Suppressor macrophage treated with lipopolysaccharide for 1 hour (primary cell): ENCODE measurements at places on chromosomes 1 and 21.

DNA sequence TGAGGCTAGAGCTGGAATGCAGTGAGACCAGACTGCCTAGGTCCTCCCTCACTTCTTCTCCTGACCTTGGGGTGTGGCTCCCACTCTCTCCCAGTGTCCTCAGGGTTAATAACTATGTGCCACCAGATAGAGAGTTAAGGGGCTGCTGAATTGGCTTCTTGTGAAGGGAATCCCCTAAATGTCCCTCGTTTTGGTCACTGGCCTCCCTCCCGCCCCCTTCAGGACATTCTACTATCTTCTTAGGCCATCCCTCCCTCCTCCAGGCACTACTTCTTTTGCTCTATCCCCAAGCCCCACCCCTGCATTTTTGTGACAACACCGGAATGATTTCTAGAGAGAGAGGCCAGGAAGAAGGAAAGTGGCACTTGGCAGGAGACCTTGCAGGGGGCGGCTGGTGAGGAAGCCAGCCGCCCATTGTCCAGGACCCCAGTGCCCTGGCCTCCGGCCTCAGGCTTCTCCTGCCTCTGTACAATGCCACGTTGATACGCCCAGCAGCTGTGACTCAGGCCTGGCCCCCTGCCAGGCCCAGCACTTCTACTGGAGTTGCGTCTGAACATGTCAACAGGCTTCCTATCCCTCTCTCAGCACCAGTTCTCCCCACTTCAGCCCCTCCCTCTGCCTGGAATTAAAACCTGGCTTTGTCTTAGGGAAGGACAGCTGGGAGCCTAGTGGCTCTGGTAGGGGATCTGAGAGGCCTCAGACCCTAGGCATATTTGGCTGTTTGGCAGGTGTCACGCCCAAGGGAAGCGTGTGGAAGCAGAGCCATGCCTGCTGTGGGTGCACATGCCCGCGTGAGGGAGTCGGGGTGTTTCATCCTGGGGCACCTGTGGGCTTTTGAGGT is 9.1 kb downstream of the LMNA start:
- peak; percentile 92 for DNase-seq

DNA sequence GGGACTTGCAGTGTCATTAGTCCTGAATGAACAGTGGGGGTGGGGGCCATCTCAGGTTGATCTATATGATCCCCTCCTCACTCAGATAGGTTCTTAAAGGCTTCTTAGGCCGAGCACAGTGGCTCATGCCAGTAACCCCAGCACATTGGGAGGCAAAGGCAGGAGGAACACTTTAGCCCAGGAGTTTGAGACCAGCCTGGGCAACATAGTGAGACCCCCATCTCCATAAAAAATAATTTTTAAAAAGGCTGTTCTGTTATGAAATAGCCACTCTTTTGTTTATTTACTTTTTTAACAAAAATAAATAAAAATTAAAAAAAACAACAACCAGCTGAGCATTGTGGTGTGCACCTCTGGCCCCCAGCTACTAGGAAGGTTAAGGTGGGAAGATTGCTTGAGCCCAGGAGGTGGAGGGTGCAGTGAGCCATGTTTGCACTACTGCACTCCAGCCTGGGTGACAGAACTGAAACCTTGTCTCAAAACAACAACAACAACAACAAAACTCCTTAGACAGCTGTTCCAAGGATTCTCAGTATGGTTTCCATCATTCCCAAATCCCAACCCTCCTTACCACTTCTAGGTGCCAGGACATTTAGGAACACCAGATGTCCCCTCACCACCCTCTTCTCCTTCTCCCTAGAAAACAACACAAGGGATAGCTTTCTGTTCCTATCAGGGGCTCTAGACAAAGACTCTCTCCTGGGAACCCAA is 2.0 kb upstream of the TRAPPC3 start:
- DNase-seq: no peak

- no peak for DNase-seq
Observed at GRCh38 chr1:43152866-43153265, 19.2 kb downstream of the EBNA1BP2 start.

- DNase-seq: no peak
Observed at GRCh38 chr1:40306296-40306695, 10.8 kb downstream of the COL9A2 start.

DNA sequence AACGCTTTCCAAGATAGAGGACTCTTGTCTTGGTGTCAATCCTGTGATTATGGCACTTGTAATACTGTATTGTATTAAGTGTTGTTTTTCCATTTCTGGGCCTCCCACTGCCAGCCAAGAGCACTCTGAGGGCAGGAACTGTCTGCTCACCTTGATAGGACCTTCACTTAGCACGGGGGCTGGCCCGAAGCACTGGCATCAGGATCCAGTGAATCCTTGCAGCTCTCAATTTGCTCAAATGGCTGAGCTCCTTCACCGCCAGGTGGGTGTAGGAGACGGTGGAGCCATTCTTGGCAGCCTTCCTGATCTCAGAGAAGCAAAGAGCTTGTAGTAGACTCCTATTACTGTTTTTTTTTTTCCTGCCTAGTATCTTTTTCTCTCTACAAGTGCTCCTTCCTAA is 17.7 kb downstream of the MECR start:
- DNase-seq: no peak

- DNase-seq: no peak
Observed at GRCh38 chr21:15250384-15250783, 185.6 kb upstream of the NRIP1 start.

DNA sequence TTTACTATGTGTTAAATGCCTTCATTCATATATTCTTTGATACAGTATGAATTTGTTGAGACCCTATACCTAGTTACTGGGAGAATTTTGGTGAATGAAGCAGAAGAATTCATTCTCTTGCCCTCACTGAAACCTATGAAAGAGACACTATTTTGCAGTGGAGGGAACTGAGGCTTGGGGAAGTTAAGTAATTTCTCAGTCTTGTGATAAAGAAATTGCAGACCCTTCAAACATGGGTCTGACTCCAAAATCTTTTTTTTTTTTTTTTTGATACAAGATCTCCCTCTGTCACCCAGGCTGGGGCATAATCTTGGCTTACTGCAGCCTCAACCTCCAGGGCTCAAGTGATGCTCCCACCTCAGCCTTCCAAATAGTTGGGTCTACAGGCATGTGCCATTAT is 132.1 kb downstream of the DNM3 start:
- no peak for DNase-seq

DNA sequence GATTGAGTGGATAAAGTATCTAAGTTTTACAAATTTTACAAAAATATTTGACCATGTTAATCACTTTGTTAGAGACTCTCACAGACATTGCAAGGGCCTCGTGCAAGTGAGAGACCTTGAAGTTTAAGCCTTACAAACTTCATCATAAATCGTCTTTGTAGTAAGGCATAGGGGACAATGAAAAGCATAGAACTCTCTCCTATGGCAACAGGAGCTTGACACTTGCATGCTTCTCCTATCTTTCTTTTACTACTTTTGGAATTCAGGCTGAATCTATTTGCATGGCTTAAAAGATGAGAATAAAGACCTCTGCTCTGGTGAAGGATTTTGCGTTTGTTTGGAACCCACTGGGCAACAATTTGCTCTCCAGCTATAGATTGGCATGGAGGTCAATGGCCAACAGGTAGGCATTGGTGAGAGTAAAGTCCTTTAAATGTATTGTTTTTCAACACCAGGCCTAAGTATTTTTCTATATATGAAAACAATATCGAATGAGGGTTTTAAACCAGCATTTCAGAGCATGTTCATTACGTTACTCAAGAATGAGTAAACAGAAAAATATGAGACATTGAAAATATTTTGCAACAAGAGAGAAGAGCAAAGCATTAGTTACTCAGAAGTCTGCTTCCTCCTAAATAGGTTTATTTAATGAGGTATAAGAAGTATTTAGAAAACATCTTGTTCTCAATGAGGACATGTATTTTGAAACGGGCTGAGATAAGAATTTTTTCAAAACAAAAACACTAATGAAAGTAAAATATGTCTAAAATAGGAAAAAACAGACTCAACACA is 192.2 kb downstream of the TGFB2 start:
- DNase-seq: no peak

DNA sequence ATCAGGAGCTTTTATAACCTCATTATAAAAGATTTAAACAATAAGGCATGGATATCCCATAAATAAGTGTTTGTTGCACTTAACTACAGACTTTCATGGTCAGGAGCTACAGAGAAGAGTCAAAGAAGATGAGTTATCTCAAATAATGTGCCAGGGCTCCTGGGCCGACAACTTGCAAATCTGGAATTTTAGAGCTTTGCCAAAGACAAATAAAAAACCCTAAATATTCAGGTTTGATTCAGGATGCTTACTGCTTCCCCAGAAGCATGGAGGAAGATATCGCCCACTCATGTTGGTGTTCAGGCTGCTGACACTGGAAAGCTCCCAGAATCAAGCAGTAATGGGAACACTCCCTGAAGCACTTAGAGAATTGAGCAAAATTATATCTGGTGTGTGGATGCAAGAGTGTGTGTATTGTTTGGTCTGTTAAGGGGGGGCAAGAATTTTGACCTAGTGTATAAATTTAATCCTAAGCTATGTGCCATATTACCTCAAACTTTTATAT is 176.9 kb upstream of the ESRRG start:
- DNase-seq: no peak

GRCh38 chr1:18511874-18512150 is 31.1 kb downstream of the KLHDC7A start:
- DNase-seq: no peak

DNA sequence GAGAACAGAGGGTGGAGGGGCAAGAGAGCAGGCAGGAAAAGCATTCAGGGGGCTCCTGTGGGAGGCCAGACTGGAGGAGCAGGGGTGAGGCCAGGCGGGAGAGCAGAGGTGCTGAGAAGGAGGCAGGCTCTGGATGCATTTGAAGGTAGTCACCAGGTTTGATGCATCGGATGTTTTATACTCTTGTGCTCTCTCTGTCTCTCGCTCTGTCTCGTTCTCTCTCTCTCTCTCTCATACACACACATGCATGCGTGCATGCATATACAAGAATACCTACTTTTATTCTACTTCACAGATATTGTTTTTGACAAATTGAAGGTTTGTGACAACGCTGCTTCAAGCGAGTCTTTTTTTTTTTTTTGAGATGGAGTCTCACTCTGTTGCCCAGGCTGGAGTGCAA is 15.0 kb upstream of the ITPKB start:
- DNase-seq: no peak
